ENCODE measurements at places on chromosomes 7 and 10. TPM values are rescaled to one million over a fixed set of nuclear protein-coding genes. Genes with fewer than 3 reads are reported as not detected.

GRCh38 chr10:12595936-12596576, 246.7 kb downstream of the CAMK1D start:
- no peak for DNase-seq
- H3K27me3 ChIP-seq: no peaks in the 10 kb centered on the region
- H3K4me1 ChIP-seq: peaks cover 90% of the 10 kb centered on the region
- no peak overlapping the region for H3K27ac ChIP-seq

The SP4 gene
- 21.5 TPM for total RNA-seq

GRCh38 chr10:73788864-73789658, 3.7 kb downstream of the ZSWIM8 start:
- H3K36me3 ChIP-seq: peaks cover 13% of the 10 kb centered on the region
- no peak for DNase-seq
- no peak overlapping the region for H3K4me3 ChIP-seq
- no peak overlapping the region for H3K27ac ChIP-seq
- no peaks in the 10 kb centered on the region for H3K27me3 ChIP-seq

The AQP1 gene
- total RNA-seq: 0.72 TPM

- H3K27me3 ChIP-seq: no peaks in the 10 kb centered on the region
- peak overlapping the region; percentile 52 for H3K27ac ChIP-seq
- peaks cover 5% of the 10 kb centered on the region for H3K36me3 ChIP-seq
- DNase-seq: no peak
Measured at GRCh38 chr7:8151161-8151725, 110.7 kb downstream of the ICA1 start.

GRCh38 chr7:66630531-66630930, 1.9 kb downstream of the KCTD7 start:
- H3K4me1 ChIP-seq: peaks cover 49% of the 10 kb centered on the region
- H3K4me3 ChIP-seq: peak overlapping the region; percentile 66
- peaks cover 4% of the 10 kb centered on the region for H3K36me3 ChIP-seq
- no peak for DNase-seq
- no peaks in the 10 kb centered on the region for H3K27me3 ChIP-seq

GRCh38 chr10:73215749-73216148, 31.3 kb downstream of the DNAJC9 start:
- H3K27me3 ChIP-seq: no peaks in the 10 kb centered on the region
- H3K36me3 ChIP-seq: peaks cover 7% of the 10 kb centered on the region
- no peak overlapping the region for H3K27ac ChIP-seq

DNA sequence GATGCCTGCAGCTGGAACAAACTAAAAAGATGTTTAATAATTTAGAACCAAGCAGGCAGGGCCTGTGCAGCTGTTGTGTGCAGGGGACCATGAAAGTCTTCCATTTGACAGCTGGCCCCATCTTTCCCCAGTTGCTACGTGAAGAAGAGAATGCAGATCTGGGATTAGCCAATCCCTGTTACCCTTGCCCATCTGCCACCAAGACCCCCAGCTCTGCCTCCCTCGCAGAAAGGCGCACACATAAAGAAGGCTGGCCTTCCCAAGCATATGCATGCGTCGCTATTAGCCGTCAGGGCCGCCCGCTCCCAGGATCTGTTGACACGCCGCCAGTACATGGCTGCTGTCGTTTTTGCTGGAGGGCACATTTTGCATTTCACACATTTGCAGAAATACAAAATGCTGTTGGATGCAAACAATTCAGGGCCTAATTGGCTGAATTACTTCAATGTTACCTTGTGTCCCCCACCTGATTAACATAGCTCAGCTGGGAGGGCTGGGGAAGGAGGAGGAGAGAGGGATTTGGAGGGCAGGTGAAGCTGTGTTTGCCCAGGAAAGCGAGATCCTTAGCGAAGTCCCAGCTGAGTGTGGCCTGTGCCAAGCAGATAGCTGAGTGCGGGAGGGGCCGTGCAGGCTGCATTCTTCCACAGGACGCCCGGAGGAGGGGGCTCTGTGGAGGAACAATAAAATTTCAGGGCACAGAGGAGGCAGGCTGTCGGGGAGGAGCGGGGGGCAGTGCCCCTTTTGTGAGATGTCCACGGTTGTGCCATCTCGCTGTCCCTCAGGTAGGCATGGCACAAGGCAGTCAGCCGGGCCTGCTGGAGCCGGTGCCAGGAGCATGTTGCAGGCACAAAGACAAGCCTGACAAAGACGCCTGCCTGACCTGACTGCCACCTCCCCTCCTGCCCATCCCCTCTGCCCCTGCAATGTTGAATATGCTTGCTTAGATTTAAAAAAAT, 443.0 kb upstream of the MKI67 start:
- no peaks in the 10 kb centered on the region for H3K27me3 ChIP-seq
- H3K4me1 ChIP-seq: no peaks in the 10 kb centered on the region
- no peaks in the 10 kb centered on the region for H3K36me3 ChIP-seq
- H3K27ac ChIP-seq: no peak overlapping the region
- H3K4me3 ChIP-seq: no peak overlapping the region

The ASNS gene
- total RNA-seq: 338 TPM

- no peak overlapping the region for H3K27ac ChIP-seq
- H3K4me1 ChIP-seq: peaks cover 5% of the 10 kb centered on the region
- DNase-seq: no peak
Measured at GRCh38 chr10:28774051-28774995, 97.0 kb downstream of the BAMBI start.

- H3K4me1 ChIP-seq: peaks cover 18% of the 10 kb centered on the region
- H3K4me3 ChIP-seq: no peak overlapping the region
- H3K27ac ChIP-seq: no peak overlapping the region
- H3K27me3 ChIP-seq: no peaks in the 10 kb centered on the region
- DNase-seq: no peak
- peaks cover 9% of the 10 kb centered on the region for H3K36me3 ChIP-seq
Measured at GRCh38 chr7:5207131-5207530, 17.1 kb downstream of the WIPI2 start.

- peaks cover 68% of the 10 kb centered on the region for H3K36me3 ChIP-seq
- DNase-seq: no peak
- no peaks in the 10 kb centered on the region for H3K27me3 ChIP-seq
- peak overlapping the region; percentile 70 for H3K4me3 ChIP-seq
- H3K4me1 ChIP-seq: peaks cover 83% of the 10 kb centered on the region
- H3K27ac ChIP-seq: peak overlapping the region; percentile 79
Measured at GRCh38 chr10:8071006-8071405, 16.5 kb downstream of the GATA3 start.

The TUBGCP2 gene
- 50.9 TPM for total RNA-seq

GRCh38 chr10:70940834-70941568, 52.6 kb upstream of the PCBD1 start:
- H3K36me3 ChIP-seq: no peaks in the 10 kb centered on the region
- no peak for DNase-seq

DNA sequence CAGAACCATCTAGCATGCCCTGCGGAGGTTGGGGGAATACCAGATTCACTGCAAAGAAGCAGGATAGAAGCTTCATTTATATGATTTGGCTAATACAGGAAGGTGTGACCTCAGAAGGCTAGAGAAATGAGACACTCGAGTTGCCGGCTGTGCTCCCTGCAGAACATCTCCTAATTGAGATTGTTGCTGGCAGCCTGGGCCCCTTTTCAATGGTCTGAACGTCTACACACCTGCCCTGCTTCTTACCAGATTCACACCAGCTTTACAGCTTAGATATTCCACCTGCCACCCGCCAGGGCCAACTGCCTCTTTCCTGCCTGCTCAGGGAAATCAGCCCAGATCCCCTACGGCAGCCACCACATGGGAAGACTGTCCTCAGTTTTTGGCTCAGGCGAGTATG, 475.3 kb upstream of the AUTS2 start:
- no peak overlapping the region for H3K27ac ChIP-seq
- H3K4me3 ChIP-seq: no peak overlapping the region
- no peaks in the 10 kb centered on the region for H3K4me1 ChIP-seq
- H3K36me3 ChIP-seq: no peaks in the 10 kb centered on the region

DNA sequence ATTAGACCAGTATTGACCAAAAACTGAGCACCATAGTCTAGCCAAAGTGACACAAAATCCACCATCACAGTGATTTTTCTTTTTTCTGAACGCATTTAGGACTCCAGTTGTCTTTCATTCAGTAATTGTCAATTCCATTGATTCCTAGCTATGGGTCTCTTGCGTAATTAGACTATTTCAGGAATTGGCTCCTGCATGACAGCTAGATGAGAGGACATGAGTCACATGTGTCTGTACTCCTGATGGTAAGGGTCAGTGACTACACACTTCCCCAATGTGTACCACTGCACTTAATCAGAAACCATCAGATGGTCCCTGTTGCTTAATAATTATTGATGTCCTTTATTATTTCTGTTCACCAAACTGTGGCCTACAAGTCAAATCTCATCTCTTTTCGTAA, 469.5 kb downstream of the POM121L12 start:
- H3K4me3 ChIP-seq: no peak overlapping the region
- H3K27me3 ChIP-seq: no peaks in the 10 kb centered on the region
- DNase-seq: no peak

The CLRN3 gene
- total RNA-seq: not detected
